NCI-H1417 treated with DMSO at 0.1 percent for 48 hours (cell line): ENCODE measurements at places on chromosomes 1 and 21.

GRCh38 chr1:70314706-70315304 lies 39.7 kb downstream of the ANKRD13C start:
- no peak for DNase-seq

GRCh38 chr1:237804516-237804915 lies 86.2 kb downstream of the ZP4 start:
- no peak for DNase-seq

DNA sequence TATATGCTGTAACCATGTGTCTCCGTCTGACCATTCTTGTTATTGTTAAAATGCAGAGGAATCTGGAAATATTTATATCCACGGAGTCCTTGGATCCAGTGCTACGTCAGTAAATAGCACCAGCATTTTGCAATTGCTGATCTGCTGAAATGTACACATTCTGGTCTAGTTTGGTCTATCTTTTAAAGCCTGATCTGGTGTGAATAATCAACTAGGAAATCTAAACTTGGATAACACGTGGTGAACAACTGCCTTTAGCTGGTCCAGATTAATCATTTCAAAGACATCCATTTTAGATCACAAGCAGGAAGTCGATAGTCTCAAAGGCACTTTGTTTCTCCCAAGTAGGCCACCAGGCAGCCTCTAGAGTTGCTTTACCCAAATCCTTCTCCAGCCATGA lies 32.6 kb downstream of the PDPN start:
- no peak for DNase-seq

- no peak for DNase-seq
Observed at GRCh38 chr1:203077956-203078355, 7.9 kb downstream of the MYOG start.

DNA sequence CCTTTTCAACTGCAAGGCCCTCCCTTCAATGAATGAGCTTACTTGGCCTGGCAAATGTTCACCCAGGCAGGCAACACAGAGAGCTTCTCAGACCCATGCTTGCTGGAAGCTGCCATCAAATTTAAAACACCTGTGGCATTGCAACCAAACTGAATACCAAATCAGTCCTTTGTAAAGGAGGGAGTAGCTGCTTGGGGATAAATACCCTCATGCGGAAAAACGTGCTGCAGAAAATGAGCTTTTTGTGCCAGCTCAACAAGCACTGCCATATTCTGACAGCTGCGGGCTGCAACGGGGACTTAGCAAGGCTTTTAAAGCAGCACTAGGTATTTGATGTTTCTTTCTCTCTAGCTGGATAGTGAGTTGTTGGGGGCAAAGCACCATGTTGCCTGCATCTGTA lies 119.7 kb downstream of the PLPPR4 start:
- DNase-seq = no peak

- DNase-seq = no peak
Observed at GRCh38 chr21:46491553-46491952, 32.9 kb downstream of the DIP2A start.

DNA sequence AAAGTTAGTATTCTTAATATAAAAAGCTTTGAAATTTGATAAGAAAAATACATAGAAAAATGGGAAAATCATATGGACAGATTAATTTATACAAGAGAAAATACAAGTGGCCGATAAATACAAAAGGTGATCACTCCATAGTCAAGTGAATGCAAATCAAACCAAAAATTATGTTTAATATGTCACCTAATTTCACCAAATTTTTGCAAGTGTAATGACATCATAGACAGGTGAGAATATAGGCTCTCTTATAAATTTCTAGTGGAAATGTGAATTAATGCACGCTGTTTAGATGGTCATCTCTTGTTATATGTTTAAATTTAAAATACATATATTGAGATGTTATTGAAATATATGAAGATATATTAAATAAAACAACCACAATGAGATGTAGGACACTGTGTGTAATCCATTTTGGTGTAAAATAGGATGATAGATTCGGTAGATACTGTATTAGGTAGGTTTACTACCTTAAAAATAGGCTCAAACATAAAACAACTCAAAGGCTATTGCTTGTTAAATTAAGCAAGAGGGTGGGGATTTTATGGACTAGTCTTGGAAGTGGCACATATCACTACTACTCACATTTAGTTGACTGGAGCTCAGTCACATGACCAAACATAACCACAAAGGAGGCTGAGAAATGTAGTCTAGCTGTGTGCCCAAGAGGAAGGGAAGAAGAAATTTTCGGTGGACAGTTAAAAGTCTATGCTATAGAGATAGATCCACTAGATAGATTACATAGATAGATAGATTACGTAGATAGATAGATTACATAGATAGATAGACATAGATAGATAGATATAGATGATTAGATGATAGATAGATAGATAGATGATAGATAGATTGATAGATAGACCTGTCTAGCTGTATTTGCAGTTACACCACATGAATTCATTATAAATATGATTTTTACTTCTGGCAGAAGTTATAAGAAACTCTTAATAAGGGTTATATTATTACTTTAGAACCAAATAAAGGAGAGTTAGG lies 9.2 kb downstream of the INSL5 start:
- DNase-seq = no peak

- no peak for DNase-seq
Observed at GRCh38 chr1:212601524-212601923, 7.0 kb upstream of the ATF3 start.

- DNase-seq = no peak
Observed at GRCh38 chr1:198850196-198850595, 211.4 kb downstream of the PTPRC start.

DNA sequence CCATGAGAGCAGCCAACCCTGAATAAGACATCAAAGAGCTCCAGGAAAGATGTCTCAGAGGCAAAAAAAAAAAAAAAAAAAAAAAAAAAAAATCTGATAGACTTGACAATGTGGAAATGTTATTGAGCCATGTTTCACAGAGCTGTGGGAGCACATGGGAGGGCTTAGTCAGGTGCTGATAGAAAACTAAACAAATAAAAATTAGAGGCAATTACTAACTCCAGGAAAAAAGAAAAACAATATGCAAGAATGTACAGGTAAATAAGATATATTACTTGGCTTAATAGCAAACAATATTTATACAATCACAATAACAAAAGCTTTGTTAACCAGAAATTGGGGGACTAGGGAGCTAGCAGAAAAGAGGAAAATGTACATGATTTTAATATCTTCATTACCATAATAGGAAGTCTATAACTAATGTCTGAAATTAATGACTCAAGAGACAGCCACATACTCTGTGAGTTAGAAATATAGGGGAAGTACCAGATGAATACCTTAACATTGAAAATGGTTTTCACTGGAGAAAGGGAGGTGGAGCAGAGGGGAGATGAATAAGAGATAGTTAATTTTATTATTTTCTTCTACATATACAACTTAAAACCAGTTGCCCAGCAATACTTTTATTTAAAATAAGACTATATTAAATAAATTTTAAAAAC lies 16.9 kb upstream of the RGS16 start:
- no peak for DNase-seq

DNA sequence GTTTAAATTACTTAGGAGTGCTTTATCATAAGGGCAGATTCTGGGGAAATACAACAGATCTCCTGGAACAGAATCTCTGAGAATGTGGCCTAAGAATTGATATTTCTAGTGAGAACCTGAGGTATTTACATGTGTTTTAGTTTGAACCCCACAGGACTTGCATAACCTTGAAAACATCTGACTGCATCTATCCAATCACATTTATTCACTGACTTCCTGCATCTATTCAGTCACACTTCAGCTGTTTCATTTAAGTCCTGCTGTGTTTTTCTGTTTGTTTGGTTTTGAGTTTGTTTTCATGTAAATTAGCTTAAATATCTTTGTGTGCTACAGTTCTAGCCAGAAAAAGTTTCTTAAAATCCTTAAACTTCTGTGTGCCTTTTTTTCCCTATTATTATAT lies 1260.7 kb downstream of the PLA2G4A start:
- DNase-seq = no peak

GRCh38 chr1:14500912-14501311 lies 97.6 kb upstream of the KAZN start:
- no peak for DNase-seq

DNA sequence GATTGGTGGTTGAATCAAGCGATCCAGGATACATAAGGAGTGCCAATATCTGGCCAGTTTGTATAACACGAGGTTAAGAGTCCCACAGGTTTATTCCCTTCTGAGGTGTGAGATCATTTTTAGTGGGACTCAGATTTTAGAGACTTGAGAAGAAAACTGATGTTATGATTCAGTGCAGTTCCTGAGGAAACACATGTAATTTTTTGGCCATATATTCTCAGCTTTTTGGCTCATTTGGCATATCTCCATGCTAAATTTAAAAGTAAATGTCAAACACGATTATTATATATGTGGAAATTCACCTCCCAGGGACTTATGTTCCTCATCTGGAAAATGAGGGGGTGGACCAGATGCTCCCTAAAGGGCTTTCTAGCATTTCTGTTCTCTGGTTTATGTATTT lies 39.2 kb upstream of the SERBP1 start:
- no peak for DNase-seq

- DNase-seq = no peak
Observed at GRCh38 chr1:37267111-37267835, 207.1 kb upstream of the ZC3H12A start.

GRCh38 chr1:208475951-208476845 lies 232.0 kb upstream of the PLXNA2 start:
- no peak for DNase-seq

GRCh38 chr21:33914188-33914587 lies 1.4 kb downstream of the ATP5PO start:
- no peak for DNase-seq

DNA sequence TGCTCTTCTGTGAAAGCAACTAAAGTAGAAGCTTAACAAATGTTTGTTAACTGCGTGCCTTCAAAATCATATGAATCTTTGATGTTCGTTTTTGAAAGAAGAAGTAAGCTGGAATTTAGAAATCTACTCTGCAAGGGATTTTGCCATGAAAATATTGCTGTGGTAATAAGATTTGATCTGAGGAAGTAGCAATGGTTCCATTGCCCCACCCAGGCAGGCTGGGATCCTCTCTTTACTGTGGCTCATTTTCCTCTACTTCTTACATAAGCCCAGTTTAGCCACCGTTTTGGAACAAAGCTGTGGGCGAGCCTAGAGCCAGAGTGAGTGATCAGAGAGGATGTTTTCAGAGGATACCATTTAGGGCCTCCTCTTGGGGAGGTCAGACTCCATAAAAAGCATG lies 20.3 kb upstream of the PTGFRN start:
- DNase-seq = no peak

GRCh38 chr1:226615876-226616275 lies 67.3 kb downstream of the STUM start:
- DNase-seq = no peak

- DNase-seq = no peak
Observed at GRCh38 chr1:222618880-222619596, 1.1 kb downstream of the MIA3 start.

DNA sequence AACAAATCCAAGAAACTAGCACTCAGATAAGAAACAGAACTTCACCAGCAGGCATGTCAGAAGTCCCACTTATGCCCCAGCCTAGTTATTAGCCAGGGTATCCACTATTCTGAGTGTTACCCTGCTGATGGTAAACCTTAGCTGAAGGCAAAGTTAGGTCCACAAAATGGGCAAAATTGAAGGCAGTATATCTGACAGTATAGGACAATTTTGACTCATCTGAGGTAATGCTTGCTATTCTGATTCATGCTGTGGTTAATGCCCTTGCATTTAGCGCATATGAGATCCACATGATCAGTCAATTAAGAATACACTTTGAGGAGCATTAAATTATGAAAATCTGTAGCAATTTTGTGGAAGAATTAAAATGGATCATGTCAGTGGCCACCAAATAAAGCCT lies 15.1 kb downstream of the IFI44 start:
- DNase-seq = no peak

- DNase-seq = no peak
Observed at GRCh38 chr1:11851180-11851579, 3.6 kb upstream of the NPPA start.

- no peak for DNase-seq
Observed at GRCh38 chr1:110068646-110069403, 1.6 kb downstream of the ALX3 start.

DNA sequence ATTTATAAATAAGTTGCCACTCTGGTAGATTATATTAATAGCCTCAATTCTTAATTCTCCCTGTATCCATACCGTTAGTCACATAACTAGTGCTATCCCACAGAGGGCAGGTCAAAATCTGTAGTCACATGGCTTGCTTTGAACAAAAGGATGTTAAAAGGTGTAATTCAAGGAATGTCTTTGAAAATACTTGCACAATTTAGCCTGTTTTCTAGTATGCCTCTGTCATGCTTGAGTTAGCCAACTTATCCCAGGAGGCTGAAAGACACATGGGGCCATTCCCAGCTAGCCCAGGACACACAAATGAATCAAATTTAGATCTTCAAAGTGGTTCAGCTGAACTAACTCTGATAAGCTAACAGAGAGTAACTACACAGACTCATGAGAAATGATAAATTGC lies 758.5 kb upstream of the NEGR1 start:
- DNase-seq = no peak

GRCh38 chr1:77966291-77966690 lies 12.6 kb downstream of the FUBP1 start:
- no peak for DNase-seq

DNA sequence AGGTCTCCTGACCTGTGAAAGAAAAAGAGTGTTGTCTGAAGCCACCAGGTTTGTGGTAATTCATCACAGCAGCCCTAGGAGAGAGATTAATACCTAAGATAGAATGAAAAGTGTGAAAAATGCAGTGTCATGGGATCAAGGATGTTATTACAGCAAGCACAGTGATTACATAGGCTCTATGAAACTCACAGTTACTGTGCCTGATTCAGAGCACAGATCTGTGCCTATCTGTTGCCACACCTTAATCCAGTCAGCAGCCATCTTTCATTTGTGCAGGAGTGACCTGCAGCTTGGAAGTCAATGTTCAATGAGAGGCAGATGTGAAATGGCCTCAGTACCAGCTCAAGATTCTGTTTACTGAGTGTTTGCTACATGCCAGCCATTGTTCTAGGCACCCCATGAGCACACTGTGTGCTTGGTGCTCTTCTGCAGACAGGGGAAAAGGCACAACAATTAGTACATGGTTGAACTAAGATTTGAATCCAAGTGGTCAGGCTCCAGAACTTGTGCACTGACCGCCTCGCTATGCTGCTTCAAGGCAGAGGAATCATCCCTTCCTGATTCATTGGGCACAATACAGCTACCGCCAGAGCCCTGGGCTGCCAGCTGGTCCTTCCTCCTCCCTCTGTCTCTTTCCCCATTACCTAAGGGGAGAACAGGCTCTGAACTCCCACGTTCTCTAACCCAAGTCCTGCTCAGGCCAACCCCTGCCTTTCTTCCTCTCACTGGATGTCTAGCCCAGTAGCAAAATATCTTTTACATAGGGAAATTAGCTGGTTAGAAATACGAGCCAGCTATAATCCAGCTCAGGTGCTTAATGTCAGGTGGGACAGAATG lies 56.3 kb upstream of the NEK2 start:
- no peak for DNase-seq

- DNase-seq = no peak
Observed at GRCh38 chr1:205339197-205339702, 17.5 kb downstream of the KLHDC8A start.

- DNase-seq = no peak
Observed at GRCh38 chr1:203592730-203593129, 33.9 kb upstream of the ATP2B4 start.
